ENCODE measurements at places on chromosomes 12 and 14.

GRCh38 chr12:110689281-110690126, 589 bp upstream of the HVCN1 start:
- peak; percentile 38 for DNase-seq

GRCh38 chr14:21108791-21109190, 7.9 kb downstream of the TMEM253 start:
- DNase-seq: no peak

DNA sequence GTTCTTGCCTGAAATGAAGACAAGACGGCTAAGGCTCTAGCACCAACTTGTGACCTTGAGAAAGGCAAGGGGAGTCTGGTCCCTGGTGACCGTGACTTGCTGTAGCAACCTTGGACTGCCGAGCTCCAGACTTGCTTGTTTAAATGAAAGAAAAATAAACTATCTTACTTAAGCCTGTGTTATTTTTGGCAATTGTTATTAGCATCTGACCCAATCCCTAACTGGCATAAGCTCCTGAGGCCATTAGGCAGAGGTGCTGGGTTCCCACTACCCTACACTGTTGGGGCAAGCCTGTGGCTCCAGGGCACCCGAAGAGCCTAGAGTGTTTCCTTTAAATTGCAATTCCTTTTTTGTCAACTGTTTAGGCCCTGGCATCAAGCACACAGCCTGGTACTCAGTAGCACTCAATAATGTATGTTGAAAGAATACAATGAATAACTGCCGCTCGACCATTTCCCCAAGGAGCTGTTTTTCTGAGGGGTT, 106.9 kb upstream of the HIF1A start:
- DNase-seq: no peak

- DNase-seq: no peak
Measured at GRCh38 chr14:80237143-80237542, 25.8 kb upstream of the DIO2 start.

GRCh38 chr12:50803230-50803875, 39.4 kb upstream of the TMPRSS12 start:
- no peak for DNase-seq
